ENCODE measurements at places on chromosomes 4 and X.
A peak's percentile ranks its signal among the peaks of the same experiment; 100 is the strongest.

GRCh38 chrX:12497832-12498591, 293.2 kb upstream of the PRPS2 start:
- DNase-seq: no peak

- DNase-seq: no peak
Observed at GRCh38 chr4:91997045-91997444, 306.7 kb upstream of the GRID2 start.

DNA sequence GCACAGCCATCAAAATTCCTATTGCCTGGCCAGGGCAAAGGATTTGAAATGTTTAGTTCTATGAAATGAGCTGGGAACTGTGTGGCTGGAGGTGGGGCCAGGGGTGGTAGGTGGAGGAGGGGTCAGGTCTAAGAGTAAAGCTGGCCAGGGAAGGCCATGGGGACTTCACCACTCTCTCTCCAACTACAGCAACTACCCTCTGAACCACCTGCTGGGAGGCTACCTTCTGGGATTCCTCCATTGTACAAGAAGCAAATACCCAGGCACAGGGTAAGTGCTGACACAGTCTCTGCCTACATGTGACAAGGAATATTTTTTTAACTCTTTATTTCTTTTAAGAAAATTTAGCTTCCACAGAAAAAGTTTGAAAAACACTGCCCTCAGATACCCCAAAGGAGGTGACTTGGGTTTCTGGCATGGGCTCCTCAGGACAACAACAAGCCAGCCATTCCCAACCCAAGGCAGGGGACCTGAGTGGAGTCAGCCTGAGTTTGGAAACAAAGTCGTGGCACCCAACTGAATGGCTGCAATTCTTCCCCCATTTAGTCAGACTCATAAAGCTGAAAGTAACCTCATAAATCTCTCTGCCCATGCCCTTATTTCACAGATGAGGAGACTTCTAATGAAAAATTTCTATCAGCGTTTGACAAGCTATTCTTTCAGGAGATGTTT, 593.8 kb upstream of the DIPK2B start:
- no peak for DNase-seq

DNA sequence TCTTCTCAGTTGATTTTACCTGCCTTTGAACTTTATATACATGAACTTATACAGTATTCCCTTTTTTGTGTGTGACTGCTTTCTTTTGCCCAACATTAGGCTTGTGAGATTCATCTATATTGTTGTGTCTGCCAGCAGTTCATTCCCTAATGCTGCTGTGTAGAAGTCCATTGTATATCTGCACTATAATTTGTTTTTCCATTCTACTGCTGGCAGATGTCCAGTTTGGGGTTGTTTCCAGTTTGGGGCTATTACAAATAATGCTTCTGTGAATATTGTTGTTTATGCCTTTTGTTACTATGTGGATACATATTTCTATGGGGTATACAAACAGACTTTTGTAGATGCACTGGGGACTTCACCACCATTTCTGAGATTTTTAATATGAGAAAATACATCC, 268.4 kb downstream of the DCTD start:
- no peak for DNase-seq

DNA sequence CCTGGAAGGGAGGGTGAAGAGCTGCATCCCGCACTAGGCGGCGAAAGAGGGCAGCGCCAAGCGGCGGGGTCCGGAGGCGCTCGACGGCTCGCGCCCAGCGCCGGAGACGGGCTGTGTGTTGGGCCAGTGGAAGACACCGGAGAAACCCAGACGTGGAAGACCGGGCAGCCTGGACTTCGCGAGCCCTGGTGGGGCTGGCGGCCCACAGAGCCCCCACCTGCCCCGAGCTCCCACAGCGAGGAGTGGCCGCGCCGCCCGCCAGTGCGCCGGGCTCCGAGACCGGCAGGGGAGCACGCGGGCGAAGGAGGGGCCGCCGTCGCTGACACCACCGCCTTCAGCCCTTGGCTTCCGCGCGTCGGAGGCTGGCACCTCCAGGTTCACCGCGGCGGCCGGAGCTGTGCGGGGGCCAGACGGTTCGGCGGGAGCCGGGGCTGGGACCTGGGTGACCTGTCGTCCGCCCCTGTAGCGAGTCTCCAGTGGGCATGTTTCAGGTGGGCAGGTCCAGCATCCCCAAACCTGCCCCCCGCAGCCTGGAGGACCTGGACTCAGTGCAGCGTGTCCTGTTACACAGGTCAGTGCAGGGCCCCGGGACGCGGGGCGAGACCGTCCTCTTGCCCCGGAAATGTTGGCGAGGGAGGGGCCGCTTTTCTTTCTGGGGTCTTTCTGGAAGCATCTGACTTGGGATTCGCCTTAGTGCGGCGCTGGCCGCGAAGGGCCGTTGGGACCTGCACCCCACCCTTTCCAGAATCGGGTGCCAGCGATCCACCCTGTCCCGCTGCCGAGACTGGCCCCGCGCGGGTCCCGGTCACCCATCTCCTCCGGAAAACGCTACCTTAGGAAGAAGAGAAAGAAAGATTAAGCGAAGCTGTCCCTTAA, 9.6 kb upstream of the INTU start:
- DNase-seq: peak; percentile 35

GRCh38 chr4:15551740-15552446, 82.2 kb downstream of the CC2D2A start:
- DNase-seq: no peak

- DNase-seq: no peak
Observed at GRCh38 chrX:124435616-124436015, 89.3 kb downstream of the SH2D1A start.

DNA sequence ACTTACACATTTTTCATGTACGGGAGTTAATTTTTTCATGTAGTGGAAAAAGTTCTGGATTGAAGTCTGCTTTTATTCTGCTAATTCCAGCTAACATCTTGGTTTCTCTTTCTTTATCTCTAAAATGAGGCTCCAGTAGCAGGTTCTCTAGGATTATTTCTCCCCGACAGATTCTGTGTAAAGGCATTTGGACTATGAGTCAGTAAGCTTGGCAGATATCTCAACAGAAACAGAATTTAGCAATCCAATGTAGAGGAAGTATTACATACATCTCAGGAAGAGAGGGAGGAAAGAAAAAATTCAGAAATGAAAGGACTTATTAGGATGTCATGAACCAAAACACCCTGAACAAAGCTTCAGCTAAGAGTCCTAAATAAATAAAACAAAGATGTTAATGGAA, 1682.3 kb upstream of the TENM3 start:
- DNase-seq: no peak

- DNase-seq: no peak
Observed at GRCh38 chr4:166956484-166956883, 277.8 kb downstream of the SPOCK3 start.

DNA sequence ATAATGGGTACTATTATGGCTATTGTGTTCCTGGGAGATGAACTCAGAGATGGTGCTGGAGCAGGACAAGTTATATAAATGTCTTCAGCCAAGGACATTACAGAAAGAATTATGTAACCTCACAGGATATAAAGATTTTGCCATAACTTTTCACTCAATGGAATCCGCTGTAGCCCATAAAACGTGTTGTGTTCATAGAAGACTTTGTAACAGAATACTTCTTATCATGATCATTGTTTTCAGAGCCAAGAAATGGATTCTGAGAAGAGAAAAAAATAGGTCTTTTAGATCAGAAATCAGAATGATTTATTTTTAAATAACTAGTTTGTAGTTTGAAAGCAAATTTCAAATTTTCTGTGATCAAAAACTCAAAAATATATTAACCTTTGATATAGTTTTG, 441.0 kb upstream of the TENM3 start:
- no peak for DNase-seq

DNA sequence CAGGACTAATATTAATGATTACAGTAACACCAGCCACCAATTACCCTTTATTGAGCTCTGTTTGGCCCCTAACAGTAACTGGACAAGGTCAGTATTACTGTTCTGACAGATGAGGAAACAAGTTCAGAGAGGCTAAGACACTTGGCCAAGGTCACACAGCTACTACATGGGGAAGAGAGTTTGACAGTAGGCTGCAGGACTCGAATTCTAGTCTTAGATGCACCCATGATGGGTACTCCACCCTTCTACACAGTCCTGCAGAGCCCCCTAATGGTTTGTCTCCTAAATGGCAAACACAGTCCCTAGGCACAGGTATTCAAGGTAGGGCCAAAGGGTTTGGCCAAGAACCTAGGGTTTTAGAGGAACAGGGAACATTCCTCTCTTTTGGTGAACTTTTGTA, 93.9 kb downstream of the NSUN7 start:
- DNase-seq: no peak

GRCh38 chr4:173490256-173490655, 39.8 kb downstream of the HAND2 start:
- no peak for DNase-seq

- no peak for DNase-seq
Observed at GRCh38 chrX:18643243-18643642, 28.7 kb downstream of the RS1 start.

DNA sequence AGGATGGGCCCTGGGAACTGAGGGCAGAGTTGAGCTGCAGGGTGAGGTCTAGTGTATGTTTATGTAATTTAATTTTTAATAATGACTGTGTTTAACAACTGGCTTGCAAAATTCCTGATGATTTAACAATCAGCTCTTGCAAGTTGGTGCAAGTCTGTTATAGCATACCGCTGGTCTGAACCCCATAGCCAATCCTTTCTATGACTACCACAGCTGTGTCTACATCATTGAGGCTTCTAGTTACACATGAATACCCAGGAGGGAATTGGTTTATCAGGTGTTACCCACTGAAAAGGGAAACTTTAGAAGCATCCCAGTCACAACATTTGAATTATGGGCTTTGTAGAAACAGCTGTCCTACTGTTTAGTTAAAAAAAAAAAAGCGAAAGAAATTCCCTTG, 38.3 kb downstream of the SUPT20HL1 start:
- no peak for DNase-seq

GRCh38 chrX:39836802-39837420, 260.8 kb downstream of the BCOR start:
- DNase-seq: no peak

- no peak for DNase-seq
Observed at GRCh38 chrX:152950786-152951185, 43.1 kb downstream of the PNMA5 start.

DNA sequence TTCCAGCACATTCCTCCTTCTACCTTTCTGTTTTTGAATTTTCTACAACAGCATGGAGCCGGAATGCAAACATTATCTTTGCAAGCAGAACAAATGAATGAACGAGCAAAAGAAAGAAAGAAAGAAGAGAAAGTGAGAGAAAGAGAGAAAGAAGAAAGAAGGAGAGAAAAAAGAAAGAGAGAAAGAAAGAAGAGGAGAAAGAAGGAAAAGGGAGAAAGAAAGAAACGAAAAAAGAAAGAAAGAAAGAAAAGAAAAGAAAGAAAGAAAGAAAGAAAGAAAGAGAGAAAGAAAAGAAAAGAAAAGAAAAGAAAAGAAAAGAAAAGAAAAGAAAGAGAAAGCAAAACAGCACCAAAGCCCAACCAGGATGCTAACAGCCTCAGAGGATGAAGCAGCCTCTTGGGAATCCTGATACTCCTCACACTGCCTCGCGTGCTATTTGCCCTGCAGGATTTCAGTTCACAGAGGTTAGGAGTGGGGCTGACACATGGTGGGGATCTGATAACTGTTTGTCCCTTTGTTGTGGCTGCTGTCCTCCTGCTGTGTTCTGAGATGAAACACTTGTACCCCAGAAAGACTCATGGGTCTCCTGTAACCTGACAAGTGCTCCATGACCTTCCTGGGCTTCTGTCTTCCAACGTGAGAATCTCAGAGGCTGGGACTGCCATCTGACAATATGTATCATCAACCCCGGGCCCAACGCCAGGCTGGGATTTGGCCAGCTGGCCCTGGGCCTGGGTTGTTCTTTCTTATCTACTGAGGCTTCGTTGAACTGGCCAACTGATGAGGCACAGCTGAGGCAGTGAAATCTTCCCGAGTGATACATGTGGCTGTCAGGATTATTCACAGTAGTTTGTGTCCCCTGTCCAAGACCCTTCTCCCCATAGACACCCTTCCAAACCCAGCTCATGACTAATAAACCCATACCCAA, 61.0 kb downstream of the SEPSECS start:
- DNase-seq: peak; percentile 94

GRCh38 chrX:143634309-143634662, 1.6 kb downstream of the SLITRK4 start:
- DNase-seq: peak; percentile 38

- DNase-seq: no peak
Observed at GRCh38 chr4:174457468-174457867, 64.8 kb downstream of the HPGD start.

GRCh38 chrX:124981420-124981819, 338.3 kb upstream of the TEX13C start:
- no peak for DNase-seq

DNA sequence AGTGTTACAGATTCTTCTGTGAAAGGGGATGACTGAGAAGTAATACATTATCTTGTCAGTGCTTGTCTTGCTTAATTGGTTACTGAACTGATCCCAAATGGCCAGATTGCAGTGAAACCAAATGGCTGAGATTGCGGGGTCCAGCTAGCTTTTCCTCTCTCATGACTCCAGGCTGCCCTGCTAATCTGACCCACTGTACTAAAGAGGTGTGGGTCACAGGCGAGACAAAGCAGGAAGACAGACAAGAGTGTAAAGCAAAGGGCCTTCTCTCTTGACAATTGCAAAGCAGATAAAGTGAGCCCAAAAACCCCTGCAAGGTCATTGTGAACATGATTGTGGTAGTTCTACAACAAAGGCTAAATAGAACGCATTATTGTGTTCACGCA, 2.1 kb downstream of the TMEM150C start:
- DNase-seq: no peak

GRCh38 chrX:6891404-6891803, 256.1 kb upstream of the STS start:
- DNase-seq: no peak
